ENCODE measurements at places on chromosomes 3 and 15. TPM values are rescaled to one million over a fixed set of nuclear protein-coding genes. Genes with fewer than 3 reads are reported as not detected.

GRCh38 chr15:86540840-86541467, 461.3 kb downstream of the AGBL1 start:
- DNase-seq: no peak

GRCh38 chr3:69142090-69142489, 19.7 kb upstream of the LMOD3 start:
- no peak for DNase-seq

DNA sequence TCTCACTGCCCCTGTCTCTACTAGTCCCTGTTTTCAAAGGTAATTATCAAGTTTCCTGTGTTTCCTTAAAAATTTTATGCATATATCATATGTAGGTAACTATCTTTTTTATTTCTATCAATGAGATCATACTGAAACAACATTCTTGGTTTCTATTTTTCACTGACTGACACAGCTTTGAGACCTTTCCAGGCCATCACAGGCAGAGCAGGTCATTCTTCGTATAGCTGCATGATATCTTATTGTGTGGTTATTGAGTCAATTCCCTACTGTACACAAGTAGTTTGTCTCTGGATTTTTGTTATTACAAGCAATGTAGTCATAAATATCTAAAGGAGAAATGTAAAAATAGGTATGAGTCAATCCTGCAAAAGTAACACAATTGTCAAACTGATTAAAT, 169.6 kb downstream of the CFAP20DC start:
- no peak for DNase-seq

GRCh38 chr3:37308247-37308646, 133.9 kb upstream of the LRRFIP2 start:
- no peak for DNase-seq

DNA sequence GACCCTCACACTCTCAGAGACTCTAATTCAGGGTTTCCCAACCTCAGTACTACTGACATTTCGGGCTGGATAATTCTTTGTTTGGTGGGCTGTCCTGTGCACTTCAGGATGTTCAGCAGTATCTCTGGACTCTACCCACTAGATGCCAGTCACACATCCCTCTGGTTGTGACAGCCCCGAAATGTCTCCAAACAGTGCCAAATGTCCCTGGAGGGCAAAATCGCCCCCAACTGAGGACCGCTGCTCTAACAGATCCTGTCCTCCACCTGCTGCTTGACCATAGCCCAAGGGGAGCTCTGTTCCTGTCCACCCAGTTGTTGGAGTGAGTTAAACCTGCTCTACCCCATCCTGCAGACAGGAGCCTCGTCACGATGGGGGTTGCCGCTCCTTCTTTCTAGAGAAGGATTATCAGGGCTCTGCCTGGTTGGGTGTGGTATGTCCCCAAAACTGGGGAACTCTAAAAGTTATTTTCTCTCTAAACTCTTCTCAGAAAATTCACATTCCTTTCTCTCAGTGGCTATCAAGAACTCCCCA, 85.6 kb upstream of the PSMD6 start:
- no peak for DNase-seq

- DNase-seq: no peak
Measured at GRCh38 chr3:71366988-71367604, 216.4 kb downstream of the FOXP1 start.

RCN2 gene
- 82.2 TPM for total RNA-seq

- no peak for DNase-seq
Measured at GRCh38 chr3:100682056-100682853, 27.0 kb upstream of the TFG start.

DNA sequence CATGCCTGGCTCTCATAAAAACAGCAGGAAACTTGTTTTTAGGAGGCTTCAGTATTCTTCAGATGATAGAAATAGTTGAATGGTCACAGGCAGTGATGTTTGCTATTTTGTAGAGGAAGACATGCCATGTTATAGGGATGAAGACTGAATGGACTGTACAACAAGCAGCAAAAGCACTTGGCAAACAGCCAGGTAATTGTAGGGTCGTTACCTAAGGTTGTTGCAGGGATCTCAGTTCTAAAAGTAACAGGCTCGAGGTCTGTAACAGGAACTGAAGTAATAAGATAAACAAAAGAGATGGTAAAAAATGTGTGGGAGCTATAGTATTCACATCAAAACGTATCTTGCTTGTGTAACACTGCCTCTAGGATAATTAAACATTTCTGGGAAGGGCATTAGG, 116.3 kb downstream of the TFG start:
- no peak for DNase-seq

SCN5A gene
- total RNA-seq: 1.3 TPM

DNA sequence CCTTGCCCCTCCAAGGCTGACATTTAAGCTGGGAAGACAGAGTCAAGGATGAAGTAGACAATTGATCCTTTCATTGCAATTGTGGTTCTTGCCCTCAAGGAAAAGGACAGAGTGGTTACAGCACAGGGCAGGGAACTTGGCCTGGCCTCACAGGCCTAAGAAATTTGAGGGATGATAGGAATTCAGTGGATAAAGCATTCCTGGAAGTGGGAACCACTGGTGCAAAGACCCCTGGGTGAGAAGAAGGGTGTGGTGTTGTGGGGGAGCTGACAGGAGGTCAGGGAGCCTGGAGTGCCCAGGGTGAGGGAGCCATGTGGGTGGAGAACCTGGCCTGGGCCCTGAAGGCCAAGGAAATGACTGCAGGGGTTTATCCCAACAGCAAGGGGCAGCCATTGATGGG, 287.4 kb downstream of the UACA start:
- no peak for DNase-seq

- DNase-seq: no peak
Measured at GRCh38 chr3:132464066-132464465, 46.8 kb downstream of the DNAJC13 start.

Data from epithelial cell of proximal tubule (primary cell).